Left forelimb (tissue), 1 donor: ENCODE measurements at places on chromosomes 5 and 9.
A peak's percentile ranks its signal among the peaks of the same experiment; 100 is the strongest.

DNA sequence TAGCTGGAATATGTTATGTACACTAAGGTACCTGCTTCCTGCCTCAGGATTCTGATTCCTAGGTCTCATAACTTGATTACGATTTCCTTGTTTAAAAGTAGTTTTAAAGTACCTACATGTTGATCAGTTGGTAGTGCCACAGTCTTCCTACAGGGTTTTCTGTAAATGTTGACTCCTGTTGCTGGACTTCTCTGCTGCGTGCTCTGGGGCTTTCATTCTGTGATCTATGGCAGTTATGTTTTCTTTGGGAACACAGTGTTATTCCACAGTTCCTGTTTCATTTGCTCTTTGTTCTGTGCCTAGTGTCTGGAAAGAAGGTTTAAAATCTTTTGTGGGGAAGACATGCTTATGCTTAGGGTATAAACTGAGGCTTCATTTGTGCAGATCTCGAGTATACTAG is 343.5 kb downstream of the PLK2 start:
- no peak for DNase-seq

DNA sequence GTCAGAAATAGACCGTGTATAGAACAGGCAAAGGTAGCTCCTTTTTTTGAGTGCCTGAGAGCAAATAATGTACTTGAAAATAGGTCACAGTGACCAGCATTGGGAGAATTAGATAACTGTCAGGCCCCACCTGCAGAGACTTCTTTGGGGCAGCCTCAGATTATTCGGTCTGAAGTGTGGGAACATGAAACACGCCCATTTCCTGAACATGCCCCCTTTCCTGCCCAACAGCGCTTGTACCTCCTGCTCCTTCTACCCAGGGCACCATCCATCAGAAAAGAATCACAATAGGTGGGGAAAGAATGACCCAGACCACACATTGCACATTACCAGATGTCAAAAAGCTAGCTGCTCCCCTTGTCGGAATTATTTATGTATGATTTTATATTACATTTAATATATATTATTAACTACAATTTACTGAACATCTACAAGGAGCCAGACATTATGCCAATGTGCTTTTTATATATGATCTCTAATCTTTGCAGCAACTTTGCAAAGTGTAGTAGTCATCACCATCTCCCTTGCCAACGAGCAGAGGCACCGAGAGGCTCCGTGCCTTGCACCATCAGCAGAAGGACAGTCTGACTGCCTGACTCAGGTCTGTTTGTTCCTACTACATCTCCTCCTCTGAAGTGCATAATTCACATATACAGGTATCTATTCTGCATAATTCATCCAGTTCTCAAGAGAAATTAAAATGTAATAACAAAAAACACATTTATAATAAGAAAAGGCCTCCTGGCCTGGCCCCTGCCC is 39.5 kb downstream of the PTPN3 start:
- DNase-seq = no peak

DNA sequence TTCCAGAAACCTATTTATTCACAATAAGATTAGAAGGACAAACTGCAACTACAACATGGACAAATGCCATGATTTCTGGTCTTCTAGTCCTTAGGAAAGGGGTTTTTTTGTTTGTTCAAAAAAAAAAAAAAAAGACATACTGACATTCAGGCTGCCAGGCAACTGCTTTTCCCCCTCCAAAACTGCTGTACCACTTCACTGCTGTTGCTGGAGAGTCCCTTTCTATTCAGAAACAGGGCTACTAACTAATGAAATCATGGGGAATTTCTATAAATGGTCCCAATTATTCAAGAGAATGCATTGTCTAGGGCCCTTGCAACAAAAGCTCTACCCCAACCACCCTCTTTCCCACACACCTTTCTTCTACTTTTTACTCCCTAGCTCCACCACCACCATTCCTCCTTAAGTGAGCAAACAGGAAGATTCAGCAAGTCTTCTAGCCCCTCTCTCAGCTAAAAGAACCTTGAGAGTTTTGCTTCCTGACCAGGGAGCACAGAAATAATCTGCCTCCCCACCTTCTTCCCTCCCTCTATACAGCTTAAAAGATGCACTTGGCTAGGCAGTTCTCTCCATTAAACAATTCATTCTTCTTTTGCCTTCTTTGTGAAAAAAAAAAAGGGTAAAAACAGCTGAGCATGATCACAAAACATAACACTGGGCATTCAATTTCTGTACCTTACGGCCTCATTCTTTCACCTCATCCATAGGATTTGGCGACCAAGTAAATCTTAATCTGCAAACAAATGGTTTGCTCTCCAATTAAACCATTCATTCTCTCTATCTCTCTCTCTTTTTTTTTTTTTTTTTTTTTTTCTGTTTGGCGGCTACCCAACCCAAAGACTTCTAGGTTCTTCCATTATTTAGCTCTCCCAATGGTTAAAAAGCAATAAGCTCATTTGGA is 13.8 kb downstream of the ZNF608 start:
- DNase-seq = no peak

GRCh38 chr9:124617477-124618141 is 110.4 kb upstream of the NR5A1 start:
- peak; percentile 86 for DNase-seq

DNA sequence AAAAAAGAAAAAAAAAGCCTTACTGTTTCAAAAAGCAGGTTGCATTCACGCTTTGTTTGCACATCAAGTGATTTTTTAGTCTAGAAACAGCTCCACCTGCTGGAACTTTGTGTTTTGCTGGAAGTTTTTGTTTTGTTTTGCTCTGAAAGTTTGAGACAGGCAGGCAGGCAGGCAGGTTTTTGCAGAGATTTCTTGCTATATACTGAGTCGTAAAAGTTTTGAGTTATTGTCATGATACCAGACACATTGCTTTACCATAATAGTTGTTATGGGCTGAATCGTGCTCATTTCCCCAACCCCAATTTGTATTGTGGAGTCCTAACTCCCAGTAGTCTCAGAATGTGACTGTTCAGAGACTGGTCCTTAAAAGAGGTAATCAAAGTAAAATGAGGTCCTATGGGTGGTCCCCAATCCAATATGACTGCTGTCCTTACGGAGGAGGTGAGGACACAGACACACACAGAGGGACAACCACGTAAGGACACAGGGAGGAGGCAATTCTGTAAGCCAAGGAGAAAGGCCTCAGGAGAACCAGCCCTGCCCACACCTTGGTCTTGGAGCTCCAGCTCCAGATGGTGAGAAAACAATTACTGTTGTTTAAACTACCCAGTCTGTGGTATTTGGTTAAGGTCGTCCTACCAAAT is 20.9 kb downstream of the OR2Y1 start:
- DNase-seq = no peak

- no peak for DNase-seq
Observed at GRCh38 chr5:58708456-58708855, 125.6 kb downstream of the RAB3C start.

- peak; percentile 26 for DNase-seq
Observed at GRCh38 chr5:31965227-31965626, 208.9 kb downstream of the GOLPH3 start.

DNA sequence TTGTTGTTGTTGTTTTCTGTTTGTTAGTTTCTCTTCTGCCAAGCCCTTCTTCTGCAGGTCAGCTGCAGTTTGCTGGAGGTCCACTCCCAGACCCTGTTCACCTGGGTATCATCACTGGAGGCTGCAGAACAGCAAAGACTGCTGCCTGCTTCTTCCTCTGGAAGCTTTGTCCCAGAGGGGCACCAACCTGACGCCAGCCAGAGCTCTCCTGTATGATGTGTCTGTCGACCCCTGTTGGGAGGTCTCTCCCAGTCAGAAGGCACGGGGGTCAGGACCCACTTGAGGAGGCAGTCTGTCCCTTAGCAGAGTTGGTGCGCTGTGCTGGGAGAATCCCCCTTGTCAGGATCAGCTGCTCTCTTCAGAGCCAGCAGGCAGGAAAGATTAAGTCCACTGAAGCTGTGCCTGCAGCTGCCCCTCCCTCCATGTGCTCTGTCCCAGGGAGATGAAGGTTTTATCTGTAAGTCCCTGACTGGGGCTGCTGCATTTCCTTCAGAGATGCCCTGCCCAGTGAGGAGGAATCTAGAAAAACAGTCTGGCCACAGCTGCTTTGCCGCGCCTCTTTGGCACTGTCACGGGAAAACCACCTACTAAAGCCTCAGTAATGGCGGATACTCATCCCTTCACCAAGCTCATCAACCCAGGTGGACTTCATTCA is 299.2 kb downstream of the EDIL3 start:
- DNase-seq = no peak

DNA sequence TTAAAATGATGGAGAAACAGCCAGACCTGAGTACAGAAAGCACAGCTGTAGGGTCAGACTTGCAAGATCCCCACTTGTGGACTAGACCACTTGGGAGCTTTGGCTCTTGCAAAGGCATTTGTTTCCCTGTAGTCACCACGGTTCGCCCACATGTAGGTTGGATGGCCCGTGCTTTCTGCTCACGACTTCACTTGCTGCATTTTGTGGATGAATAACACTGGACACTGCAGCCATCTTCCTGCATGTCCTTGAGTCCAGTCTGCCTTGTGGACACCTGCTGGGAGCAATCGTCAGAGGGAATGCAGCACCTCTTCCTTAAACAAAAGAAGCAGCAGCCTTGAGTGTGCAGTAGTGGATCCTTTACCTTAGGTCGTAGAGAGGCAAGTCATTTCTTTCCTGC is 372.9 kb upstream of the IRX2 start:
- DNase-seq = no peak

GRCh38 chr9:69719983-69720382 is 39.8 kb downstream of the PTAR1 start:
- no peak for DNase-seq

- no peak for DNase-seq
Observed at GRCh38 chr5:74179179-74179578, 461.3 kb downstream of the ENC1 start.

- no peak for DNase-seq
Observed at GRCh38 chr5:78787783-78788182, 139.2 kb upstream of the LHFPL2 start.

DNA sequence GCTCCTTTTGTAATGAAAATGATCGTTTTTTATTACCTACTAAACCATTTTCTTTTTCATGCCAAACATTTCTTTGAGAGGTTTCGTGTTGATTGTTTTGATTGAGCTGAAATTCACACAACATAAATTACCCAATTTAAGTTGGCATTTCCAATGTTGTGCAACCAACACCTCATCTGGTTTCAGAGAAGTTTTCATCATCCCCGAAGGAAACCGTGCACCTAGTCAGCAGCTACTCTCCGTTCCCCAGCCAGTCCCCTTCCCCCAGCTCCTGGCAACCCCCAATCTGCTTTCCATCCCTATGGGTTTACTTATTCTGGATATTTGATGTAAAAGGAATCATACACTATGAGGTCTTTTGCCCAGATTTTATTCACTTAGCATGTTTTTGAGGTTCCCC is 123.6 kb downstream of the ADCY2 start:
- DNase-seq = no peak

GRCh38 chr9:98943682-98944056 is at the start of gene COL15A1:
Gene COL15A1, plus strand, starts transcription at chr9:98943907. Its CDS starts 155 bp downstream, at chr9:98944062.
- peak; percentile 69 for DNase-seq

DNA sequence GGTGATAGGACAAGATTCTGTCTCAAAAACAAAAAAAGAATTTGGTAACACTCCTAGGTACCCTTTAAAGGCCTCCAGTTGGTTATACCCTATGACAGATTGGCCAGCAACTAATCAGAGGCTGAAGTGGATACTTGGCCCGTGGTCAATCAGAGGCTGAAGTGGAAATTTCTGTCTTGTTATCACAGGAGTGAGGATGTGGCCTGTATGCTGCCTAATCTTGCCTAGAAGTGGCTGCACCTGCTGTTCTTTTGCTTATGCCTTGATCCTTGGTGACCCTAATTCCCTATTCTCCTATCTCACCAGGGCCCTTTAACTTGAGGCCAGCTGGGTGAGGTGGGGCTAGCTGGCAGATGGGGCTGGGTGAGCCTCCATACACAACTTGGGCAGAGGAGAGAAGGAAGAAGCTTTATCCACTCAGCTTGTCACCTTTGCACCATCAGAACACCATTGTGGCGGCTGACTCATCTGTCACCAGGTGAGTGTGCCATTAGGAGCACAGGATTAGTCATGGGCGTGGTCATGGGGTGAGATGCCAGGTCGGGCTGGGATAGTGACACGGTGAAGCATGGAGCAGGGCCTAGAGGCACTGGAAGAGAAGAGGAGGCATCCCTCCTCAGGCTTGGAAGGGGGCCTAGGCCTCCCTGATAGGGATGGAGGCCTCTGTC is 41.5 kb downstream of the SAR1B start:
- DNase-seq = no peak

DNA sequence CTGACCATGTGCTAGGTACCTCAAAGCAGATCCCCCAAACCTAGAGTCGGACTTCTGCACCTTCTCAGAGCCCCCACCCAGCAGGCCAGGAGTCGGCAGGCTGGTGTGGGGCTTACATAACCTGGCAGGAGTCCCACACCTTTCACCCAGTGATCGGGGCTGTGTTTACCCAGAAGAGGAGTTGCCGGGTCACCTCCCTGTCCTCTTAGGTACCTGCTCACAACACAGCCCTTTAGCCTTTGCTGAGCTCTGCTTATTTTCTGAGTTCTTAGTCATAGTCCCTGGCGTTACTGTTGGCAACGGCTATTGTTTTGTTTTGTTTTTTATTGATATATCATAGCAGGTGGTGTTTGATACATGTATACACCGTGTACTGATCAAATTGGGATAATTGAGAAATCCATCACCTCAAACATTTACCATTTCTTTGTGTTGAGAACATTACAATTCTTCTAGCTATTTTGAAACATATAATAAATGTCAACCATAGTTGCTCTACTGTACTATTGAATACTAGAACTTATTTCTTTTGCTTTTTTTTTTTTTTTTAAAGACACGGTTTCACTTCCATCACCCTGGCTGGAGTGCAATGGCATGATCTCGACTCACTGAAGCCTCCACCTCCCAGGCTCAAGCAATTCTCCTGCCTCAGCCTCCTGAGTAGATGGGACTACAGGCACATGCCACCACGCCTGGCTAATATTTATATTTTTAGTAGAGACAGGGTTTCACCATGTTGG is 10.4 kb upstream of the EEIG1 start:
- DNase-seq = no peak

DNA sequence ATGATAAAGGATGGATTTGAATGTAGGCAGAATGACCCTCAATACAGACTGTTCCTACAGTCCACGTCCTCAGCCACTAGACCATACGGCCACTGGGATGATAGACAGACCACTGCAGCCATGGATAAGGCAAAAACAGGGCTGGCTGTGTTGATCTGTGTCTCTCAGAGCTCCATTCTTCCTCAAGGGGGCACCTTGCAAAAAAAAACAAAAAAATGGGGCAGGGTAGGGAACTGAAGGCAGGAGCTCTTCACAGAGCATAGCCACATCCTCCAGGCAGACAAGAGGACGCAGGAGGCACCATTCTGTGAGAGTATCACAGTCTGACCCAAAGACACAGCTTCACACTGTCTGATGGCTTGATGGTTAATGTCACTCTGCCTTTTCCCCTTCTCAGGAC is 61.2 kb upstream of the GABRP start:
- DNase-seq = no peak
